ENCODE measurements at places on chromosomes 7 and 10. TPM values are rescaled to one million over a fixed set of nuclear protein-coding genes. Genes with fewer than 3 reads are reported as not detected.

ADIRF gene
- 195 TPM for total RNA-seq

CYP26C1 gene
- total RNA-seq, result not detected

PDE6C gene
- not detected for total RNA-seq

CAMK1D gene
- total RNA-seq, result 2.5 TPM

EGR2 gene
- total RNA-seq, result 0.33 TPM

ASB10 gene
- total RNA-seq, result not detected

ITPRID1 gene
- total RNA-seq, result not detected

PSTK gene
- total RNA-seq, result 4.5 TPM

HYAL4 gene
- 0.17 TPM for total RNA-seq

STEAP4 gene
- 1.7 TPM for total RNA-seq

ZNF804B gene
- not detected for total RNA-seq

SEMA3E gene
- 6.8 TPM for total RNA-seq

HHEX gene
- total RNA-seq, result 8.7 TPM
